ENCODE measurements at places on chromosomes 1 and 21.

GRCh38 chr1:96388421-96389310, 332.9 kb upstream of the PTBP2 start:
- peak; percentile 67 for DNase-seq

DNA sequence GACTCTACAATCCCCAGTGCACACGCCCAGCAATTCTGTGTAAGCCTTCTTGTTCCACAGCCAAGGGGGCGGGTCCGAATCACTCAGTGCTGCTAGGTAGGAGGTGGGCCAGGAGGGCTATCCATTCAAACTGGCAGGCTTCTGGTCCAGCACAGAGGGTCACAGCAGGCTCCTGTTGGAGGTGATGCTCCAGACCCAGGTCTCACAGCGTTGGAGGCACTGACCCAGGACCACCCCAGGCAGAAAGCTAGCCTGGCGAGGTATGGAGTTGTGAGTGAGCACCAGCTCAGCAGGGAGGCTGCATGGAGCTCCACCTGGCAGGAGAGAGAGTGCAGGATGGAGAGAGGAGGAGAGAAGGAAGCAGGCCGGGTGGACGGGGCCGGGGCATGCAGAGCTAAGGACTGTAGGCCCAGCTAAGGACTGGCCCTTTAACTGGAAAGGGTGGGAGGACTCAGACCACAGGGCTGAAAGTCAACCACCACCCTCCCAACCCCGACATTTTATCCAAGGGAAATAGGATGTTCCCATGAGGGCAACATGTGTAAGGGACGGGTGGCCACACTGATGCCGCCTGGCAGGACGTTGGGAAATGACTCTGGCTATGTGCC, 38.7 kb downstream of the GPR161 start:
- no peak for DNase-seq

GRCh38 chr1:167543199-167543990, 10.2 kb downstream of the CREG1 start:
- DNase-seq: no peak

- DNase-seq: peak; percentile 48
These were observed 551 bp downstream of the ZRANB2 start for GRCh38 chr1:71080230-71080738.

DNA sequence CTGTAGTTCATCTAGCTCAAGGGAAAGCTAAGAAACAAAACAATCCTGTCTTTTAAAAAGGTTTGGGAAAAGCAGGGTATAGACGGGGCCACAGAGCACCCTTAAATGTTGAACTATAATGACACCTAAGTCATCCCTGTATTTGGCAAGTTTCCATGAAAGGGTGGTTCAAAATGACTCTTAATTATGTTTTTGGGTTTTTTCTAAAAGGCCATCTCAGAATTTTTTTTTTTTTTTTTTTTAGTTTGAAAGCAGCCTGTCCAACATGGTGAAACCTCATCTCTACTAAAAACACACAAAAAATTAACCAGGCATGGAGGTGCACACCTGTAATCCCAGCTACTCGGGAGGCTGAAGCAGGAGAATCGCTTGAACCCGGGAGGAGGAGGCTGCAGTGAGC, 22.2 kb downstream of the TOMM20 start:
- DNase-seq: no peak

- DNase-seq: no peak
These were observed 129.8 kb downstream of the IGSF21 start for GRCh38 chr1:18237371-18237770.

GRCh38 chr1:29121936-29122681, 1.6 kb downstream of the TMEM200B start:
- DNase-seq: peak; percentile 67

GRCh38 chr21:31893851-31894415, 21.1 kb downstream of the HUNK start:
- peak; percentile 14 for DNase-seq

- DNase-seq: no peak
These were observed 11.6 kb downstream of the ATP5PO start for GRCh38 chr21:33904041-33904440.

- DNase-seq: no peak
These were observed 5.1 kb upstream of the SLC16A1 start for GRCh38 chr1:112961072-112961471.

All from adipocyte (in vitro differentiated cells).